ENCODE measurements at places on chromosomes 1 and 21.

DNA sequence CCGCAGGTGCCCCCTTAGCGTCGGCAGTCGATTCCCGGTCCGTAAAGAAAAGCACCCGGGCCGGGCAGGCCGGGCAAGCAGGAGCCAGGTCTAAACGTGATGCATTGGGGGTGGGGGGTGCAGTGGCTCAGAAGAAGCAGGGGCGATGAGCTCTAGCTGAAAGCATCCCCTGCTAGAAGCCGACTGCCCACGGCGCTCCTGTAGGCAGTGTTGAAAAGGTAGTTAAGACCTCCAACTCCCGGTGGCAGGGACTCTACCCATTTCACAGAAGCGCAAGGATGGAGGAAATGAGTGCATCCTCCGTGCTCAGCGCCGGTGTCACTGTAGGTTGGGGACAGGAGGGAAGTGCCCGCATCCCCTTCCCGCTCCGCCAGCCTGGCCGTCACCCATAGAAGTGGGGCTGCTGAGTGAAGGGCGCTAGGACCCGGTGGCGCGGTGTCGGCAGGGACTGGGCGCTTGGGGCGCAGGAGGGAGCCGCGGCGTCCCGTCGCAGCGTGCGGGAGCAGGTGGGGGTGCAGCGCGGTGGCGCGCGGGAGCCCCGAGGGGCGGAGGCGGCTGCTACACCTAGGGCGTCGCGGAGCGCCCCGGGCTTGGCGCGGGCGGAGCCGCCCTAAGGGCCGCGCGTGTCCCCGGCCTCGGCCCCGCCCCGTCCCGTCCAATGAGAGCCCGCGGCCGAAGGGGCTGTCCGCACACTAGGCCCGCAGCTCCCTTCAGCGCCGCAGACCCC lies at the start of gene WNT2B:
WNT2B (plus strand) TSS at position 688 of the 727 bp plus-strand sequence. CDS start 298 bp downstream, outside the sequence.
- DNase-seq, result peak; percentile 59

GRCh38 chr1:64031236-64031635 lies 172.2 kb upstream of the UBE2U start:
- no peak for DNase-seq

DNA sequence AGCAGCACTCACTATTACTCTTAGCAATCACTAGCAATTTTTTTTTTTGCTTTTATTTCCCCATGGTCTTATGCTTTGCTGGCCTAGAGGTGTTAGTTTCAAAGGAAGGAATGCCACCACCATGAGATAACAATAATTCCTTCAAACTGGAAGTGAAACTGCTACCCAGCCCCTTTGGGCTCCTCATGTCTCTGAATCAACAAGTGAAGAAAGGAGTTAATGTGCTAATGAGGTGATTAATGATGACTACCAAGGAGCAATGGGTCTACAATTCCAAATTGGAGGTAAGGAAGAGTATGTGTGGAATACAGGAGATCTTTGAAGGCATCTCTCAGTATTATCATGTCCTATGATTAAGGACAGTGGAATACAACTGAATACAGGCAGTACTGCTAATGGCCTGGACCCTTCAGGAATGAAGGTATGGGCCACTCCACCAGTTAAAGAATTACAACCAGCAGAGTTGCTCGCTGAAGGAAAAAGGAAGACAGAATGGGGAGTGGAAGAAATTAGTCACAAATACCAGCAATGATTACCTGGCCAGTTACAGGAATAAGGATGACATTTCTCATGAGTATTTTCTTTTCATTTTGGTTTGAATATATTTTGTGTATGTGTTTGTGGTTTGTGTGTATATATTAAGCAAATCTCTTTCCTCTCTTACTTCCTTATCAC lies 652.9 kb downstream of the ADGRL2 start:
- no peak for DNase-seq

- DNase-seq, result no peak
Observed at GRCh38 chr1:76115171-76115570, 40.6 kb downstream of the ST6GALNAC3 start.

DNA sequence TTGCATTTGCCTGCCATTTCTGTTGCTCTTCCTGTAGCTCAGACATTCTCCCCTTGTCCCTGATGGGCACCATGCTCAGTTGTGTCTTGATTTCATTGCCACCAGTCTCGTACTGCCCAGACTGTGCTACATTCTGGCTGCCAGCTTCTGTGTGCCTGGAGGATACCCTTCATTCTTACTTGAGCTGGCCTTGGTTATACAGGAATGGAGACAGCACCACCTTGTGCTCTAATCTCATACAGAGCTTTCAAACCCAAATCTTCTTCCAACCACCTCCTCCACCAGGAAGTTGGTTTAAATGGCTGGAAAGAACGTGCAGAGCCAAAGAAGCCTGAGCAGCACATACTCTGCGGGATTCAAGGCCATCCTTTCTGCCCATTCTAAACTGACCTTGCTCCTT lies 165.3 kb downstream of the SLC35F3 start:
- DNase-seq, result no peak

DNA sequence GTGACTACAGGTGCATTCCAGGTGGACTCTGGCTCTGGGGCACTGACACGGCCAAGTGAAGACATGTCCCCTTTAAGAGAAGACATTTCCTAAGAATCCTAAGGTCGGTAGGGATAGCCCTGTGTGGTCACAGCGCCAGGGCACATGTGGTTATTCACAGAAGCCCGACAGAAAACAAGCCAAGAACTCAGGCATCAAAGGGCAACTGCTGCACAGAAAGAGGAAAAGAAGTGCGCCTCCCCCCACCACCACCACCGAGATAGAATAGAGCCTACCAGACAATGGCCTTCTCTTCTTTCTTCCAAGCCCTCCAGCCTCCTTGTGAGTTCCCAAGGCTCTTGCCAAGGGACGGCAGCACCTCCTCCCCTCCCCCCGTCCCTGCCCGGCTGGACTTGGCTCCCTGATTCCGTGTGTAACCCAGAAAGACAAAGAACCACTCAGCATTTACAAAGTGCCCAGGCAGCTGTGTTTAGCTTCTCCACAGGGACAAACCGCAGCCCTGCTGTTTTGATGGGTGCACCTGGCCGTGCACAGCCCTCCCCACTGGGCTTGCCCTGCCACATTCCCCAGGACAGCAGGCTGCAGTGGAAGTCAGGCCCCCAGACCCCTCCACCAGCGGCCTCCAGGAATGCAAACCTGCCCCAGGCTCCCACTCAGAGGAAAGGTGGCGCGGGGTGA lies 30.2 kb downstream of the TMPRSS2 start:
- no peak for DNase-seq

DNA sequence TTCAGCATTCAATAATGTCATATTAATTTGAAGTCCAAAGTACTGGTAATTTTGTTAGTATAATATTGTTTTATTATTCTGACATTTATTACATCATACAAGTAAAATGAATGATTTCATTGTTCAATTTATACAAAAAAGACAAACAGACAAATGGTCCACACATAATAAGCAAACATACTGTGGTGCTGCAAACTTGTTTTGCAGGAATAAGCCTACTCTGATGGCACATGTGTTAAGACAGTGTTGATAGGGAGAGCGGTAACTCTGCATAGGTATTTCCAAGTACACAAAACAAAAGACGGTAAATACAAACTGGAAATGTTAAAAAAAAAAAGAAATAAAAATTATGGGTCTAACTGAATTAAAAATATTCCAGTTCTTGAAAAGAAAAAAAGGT lies 59.7 kb upstream of the DPYD start:
- DNase-seq, result no peak

DNA sequence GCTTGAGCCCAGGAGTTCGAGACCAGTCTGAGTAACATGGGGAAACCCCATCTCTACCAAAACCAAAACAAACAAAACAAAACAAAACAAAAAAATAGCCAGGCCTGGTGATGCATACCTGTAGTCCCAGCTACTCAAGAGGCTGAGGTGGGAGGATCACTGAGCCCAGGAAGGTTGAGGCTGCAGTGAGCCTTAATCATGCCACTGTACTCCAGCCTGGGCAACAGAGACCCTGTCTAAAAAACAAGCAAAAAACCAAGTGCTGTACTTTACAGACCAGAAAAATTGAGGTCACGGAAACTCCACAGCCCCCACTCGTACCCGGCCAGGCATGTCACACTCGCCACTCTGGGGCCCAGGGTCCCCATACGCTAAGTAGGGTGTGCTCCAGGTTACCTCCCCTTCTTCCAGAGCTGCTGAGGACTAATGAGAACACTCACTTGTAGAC lies 22.9 kb downstream of the ATP2B4 start:
- DNase-seq, result no peak

DNA sequence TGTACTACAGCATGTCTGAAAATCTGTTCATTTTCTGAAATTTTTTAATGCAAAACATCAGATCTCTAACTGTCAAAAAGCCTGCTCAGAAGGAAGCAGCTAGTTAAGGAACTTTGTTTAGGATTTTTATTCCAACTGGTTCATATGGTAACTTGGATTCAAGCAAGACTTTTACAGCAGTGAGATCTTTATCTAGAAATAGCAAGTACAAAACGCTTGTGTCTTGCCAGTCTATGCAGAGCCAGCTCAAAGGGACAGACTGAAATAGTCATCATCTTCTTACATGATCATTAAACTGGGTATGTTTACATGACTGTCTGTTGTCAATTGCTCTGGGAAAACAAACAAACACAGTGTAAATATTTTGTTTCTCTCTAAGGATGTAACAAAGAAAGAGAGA lies 37.6 kb downstream of the DDAH1 start:
- no peak for DNase-seq

- DNase-seq, result no peak
Observed at GRCh38 chr1:17874231-17874630, 119.1 kb downstream of the ACTL8 start.

GRCh38 chr1:192522673-192523072 lies 52.9 kb upstream of the RGS1 start:
- no peak for DNase-seq

DNA sequence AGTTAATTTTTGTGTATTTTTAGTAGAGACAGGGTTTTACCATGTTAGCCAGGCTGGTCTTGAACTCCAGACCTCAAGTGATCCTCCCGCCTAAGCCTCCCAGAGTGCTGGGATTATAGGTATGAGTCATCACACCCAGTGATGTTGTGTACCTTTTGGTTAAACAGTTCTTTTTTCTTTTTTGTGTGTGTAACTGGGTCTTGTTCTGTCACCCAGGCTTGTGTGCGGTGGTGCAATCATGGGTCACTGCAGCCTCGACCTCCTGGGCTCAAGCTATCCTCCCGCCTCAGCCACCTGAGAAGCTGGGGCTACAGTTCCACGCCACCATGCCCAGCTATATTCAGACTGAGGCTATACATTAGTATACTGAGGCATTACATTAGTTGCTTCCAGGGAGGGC lies 37.8 kb downstream of the GABPB2 start:
- no peak for DNase-seq

DNA sequence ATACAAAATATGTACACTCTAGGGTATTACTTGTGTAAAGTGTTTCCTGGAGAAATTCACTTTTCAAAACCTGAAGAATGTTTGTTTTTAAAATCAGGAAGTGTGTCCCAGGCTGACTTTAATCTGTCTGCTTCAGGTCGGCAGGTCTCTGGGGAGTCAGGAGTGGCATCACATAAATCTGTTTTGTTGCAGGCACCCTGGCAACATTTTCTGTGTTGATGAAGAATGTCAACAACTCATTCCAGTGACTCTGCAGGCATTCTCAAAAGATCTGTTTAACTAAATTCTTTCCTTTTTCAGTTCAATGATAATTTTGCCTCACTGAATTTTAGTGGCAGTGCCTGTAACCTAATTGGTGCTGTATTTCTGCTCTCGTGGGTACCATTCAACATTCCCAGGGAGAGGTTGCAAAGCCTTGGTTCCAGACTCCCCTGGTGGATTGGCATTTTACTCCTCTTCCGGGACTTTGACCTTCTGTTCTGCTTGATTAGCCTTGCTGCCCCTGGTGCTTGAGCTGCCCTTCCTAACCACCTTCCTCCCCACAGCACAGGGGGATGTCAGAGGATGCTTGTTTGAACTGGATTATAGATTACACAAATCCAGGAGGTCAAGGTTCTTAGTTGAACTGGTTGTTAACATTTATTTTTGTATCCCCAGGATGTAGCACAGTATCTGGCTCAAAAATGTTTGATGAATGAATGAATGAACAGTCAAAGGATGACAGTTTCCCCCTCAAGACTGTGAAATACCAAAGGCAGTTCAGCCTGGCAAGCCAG lies 55.4 kb upstream of the LPGAT1 start:
- no peak for DNase-seq

GRCh38 chr1:25740071-25740470 lies 59.9 kb upstream of the SELENON start:
- DNase-seq, result peak; percentile 18

DNA sequence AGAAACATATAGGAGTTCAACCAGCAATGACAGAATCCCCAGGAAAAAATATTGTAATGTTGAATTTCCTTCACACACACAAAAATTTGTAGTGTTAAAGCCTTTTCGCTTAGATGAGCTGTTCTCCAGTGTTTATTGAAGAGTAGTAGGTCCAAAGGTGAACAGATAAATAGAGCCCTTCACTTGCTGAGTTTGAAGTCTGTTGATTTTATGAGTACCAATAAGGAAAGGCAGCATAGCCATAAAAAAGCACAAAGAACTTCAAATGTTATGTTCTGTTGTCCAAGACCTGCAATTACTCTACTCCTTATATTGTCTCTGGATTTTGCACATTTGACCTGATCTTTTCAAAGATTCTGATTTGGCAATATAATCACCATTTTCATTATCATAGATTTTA lies 362.7 kb upstream of the B3GALT2 start:
- DNase-seq, result no peak

DNA sequence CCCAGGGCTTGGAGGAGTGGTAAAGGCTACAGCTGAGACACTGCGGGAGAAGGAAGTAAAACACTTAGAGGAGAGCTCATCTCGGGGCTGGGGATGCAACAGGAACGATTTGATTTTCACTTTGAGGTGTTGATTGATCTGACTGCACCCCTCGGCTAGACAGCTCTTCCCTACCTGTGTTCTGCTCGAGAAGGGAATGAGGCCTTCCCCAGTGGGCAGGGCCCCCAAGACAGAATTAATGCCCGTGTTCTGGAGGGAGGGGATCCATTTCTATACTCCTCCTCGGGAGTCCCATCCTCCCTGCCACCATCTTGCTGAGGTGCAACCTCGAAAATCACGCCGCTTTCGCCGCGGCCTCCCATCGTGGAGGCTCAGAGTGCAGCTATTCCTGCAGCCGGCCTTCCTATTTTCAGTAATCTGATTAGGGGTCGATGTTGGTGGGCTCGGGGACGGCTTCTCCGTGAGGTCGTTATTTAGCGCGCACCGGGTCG lies 2.4 kb downstream of the ATP2B4 start:
- DNase-seq, result no peak

DNA sequence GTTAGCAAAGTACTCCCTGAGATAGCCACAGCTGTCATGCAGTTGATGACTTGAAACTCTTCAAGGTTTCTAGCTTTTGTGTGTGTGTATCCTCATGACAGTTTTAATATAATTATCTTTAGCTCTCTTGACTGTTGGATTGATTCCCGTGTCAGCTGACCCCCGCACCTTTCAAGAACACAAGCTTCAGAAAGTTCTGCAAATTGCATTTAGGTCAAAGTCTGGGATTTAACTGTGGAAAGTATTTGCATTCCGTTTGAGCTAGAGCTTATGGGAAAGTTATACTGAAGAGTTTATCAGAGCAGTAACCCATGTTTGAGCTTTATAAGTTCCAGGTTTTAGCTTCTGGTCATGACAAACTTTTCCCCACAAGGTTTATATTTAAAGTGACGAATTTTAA lies 380.1 kb upstream of the CHRM3 start:
- no peak for DNase-seq

DNA sequence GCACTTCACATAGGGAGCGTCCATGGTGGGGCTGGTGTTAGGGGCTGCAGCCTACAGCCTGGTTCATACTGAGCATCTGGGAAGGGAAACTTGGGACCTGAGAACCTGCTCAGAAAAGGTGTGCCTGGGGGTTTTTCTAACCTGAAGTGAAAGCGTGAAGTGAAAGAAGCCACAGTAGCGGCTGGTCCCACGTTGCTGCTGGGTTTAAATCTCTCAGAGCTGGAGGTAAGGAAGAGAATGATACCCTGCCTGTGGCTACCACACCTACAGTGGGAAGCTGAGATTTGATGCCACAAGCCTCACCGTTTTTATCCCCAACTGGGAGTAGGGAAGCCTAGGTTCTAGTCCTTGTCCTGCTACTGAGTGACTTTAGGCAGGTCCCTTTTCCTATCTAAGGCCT lies 21.0 kb upstream of the FUCA1 start:
- no peak for DNase-seq

Measured in lower lobe of right lung (tissue), 2 donors.